ENCODE measurements at places on chromosomes 11 and 22.

DNA sequence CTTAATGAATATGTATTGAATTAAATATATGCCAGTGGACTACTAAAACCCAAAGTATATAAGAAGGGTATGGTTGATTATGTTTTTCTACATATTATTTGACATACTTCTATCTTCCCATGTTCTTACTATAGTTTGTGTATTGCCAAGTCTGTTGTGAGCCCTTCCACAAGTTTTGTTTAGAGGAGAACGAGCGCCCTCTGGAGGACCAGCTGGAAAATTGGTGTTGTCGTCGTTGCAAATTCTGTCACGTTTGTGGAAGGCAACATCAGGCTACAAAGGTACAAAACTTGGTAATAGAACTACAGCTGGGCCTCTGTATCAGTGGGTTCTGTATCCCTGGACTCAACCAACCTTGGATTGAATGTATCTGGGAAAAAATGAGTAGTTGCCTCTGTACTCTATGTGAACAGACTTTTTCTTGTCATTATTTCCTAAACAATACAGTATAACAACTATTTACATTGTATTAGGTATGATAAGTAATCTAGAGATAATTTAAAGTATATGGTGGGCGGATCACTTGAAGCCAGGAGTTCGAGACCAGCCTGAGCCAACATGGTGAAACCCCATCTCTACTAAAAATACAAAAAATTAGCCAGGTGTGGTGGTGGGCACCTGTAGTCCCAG lies 38.7 kb upstream of the TTC36 start:
- H3K4me3 ChIP-seq = no peak overlapping the region
- peak; percentile 86 for DNase-seq
- no peaks in the 10 kb centered on the region for H3K4me1 ChIP-seq
- peaks cover 50% of the 10 kb centered on the region for H3K36me3 ChIP-seq
- no peaks in the 10 kb centered on the region for H3K27me3 ChIP-seq
- peak overlapping the region; percentile 0 for H3K27ac ChIP-seq

DNA sequence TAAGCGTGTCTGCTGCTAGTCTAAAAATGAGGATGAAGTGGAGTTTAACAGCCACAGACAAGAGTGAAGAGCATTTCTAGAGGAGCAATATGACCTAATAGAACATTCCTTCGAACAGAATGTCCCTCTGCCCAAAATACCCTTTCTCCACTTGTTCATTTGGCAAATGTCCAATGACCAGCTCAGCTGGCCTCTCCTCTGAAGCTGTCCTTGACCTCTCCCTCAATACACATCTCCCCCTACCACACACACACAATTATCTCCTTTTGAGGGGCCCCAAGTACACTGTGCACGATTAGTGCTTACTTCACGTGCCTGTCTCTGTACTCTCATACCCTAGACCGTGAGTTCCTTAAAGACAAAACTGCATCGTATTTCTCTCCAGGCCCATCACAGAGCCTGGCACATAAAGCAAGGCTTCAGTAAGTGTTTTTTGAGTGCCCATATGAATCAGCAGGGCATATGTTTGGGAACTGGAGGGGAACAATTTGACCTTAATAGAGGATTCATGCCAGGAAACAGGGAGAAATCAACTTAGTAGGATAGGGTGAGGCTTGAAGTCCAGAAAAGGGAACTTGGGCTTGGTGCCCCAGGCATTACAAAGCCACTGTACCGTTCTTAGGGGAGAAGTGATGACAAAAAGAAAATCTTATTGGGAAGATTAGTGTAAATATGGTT lies 18.1 kb upstream of the NCAM1 start:
- DNase-seq = no peak
- H3K27ac ChIP-seq = no peak overlapping the region
- no peak overlapping the region for H3K4me3 ChIP-seq
- H3K27me3 ChIP-seq = no peaks in the 10 kb centered on the region

DNA sequence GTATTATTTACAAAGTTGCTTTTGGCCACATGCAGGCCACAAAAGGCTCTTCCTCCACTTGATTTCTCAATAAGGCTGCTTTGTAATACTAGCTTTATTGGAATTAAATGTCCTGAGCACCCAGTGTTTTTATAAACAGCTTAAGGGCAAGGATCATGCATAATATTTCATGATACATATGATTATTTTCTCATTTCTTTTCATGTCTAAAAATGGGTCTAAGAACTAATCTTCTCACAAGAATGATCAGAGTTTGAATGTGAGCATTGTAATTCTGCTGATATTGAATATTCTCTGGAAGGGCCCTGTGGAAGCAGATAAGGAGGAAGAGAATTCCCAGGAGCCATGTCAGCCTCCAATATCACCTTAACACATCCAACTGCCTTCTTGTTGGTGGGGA lies at the start of gene OR52K2:
Gene OR52K2, plus strand, starts transcription at position 301 of the 400 bp plus-strand sequence. Its CDS starts 45 bp downstream, at position 346.
- peaks cover 7% of the 10 kb centered on the region for H3K27me3 ChIP-seq
- no peak within 1 kb of the TSS for H3K27ac ChIP-seq
- H3K4me1 ChIP-seq = peaks cover 3% of the 10 kb centered on the region

DNA sequence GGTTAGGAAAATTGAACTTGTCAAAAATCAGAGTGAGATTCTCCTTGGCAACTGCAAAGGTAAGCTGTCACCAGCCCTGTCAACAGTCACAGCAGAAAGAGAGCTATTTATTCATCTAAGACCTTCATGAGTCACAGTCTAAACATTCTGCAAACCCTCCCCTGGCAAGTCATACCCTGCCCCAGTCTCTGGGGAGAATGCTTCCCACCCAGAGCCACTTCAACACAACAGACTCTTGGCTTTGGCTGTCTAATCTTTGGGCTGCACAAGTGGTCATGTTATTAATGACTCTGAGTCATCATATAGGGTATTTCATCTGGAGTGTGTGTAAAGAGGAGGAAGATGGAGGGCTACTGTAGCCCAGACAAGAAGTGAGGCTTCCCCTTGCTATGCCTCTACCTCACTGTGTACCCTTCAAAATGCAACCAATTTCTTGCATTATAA lies 153.4 kb downstream of the CCDC34 start:
- no peak for DNase-seq
- no peak overlapping the region for H3K4me3 ChIP-seq
- no peaks in the 10 kb centered on the region for H3K36me3 ChIP-seq
- no peaks in the 10 kb centered on the region for H3K4me1 ChIP-seq
- no peak overlapping the region for H3K27ac ChIP-seq
- H3K27me3 ChIP-seq = peaks cover 7% of the 10 kb centered on the region

DNA sequence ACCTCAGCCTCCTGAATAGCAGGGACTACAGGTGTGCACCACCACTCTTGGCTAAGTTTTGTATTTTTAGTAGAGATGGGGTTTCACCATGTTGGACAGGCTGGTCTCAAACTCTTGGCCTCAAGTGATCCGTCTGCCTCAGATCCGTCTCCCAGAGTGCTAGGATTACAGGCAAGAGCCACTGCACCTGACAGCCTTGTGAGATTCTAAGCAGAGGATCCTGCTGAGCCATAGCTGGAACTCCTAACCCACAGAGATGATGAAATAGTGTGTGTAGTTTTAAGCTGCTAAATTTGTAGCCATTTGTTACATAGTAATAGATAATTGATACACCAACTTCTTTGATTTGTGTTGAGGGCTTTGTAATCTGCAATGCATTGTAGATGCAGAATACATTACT lies 51.1 kb downstream of the CLMP start:
- DNase-seq = no peak
- no peaks in the 10 kb centered on the region for H3K36me3 ChIP-seq
- H3K4me1 ChIP-seq = no peaks in the 10 kb centered on the region
- H3K27me3 ChIP-seq = peaks cover 10% of the 10 kb centered on the region
- no peak overlapping the region for H3K4me3 ChIP-seq
- H3K27ac ChIP-seq = no peak overlapping the region

DNA sequence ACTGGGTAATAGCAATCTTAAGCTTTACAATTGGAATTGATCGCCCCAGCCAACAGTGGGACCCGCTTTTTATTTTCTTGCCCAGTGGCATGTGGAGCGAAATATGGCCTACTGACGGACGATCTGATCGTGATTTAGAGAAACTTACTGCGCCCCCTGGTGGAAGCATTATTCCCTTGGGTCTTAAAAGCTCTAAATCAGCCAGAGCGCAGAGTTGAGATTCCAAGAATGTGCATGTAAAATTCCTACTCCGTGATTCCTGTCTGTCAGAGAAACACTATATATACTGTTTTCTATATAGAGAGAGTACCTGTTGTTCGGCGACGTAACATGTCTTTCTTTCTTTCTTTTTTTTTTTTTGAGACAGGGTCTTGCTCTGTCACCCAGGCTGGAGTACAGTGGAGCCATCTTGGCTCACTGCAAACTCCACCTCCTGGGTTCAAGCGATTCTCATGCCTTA lies 3.7 kb upstream of the DPF2 start:
- H3K4me3 ChIP-seq = no peak overlapping the region
- DNase-seq = peak; percentile 88
- peaks cover 11% of the 10 kb centered on the region for H3K27me3 ChIP-seq
- H3K36me3 ChIP-seq = peaks cover 2% of the 10 kb centered on the region

- peaks cover 27% of the 10 kb centered on the region for H3K36me3 ChIP-seq
- DNase-seq = peak; percentile 39
Measured at GRCh38 chr11:78228467-78228866, 39.7 kb downstream of the USP35 start.

DNA sequence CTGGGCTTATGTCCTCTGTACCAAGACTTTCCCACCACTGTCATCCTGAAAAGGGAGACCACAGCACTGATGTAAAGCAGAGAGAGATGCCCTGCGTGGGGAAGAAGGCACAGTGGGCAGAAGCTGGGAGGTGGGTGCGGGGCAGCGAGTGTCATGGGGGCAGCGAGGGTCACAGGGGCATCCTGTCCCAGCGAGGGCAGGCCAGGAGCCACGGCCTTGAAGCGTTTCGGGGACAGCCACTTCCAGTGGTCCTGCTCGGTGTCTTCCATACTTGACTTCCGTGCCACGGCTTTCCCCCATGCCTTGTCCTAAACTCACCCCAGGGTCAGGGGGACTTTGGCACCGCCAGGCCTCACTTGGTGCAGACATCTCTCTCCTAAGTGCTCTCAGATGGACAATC lies 1121.3 kb downstream of the TBC1D22A start:
- H3K36me3 ChIP-seq = no peaks in the 10 kb centered on the region
- no peaks in the 10 kb centered on the region for H3K4me1 ChIP-seq
- no peak overlapping the region for H3K27ac ChIP-seq
- no peak for DNase-seq
- no peaks in the 10 kb centered on the region for H3K27me3 ChIP-seq

GRCh38 chr11:36309779-36310178 lies 13.7 kb downstream of the PRR5L start:
- H3K27me3 ChIP-seq = peaks cover 12% of the 10 kb centered on the region
- H3K4me1 ChIP-seq = peaks cover 2% of the 10 kb centered on the region
- no peak for DNase-seq

DNA sequence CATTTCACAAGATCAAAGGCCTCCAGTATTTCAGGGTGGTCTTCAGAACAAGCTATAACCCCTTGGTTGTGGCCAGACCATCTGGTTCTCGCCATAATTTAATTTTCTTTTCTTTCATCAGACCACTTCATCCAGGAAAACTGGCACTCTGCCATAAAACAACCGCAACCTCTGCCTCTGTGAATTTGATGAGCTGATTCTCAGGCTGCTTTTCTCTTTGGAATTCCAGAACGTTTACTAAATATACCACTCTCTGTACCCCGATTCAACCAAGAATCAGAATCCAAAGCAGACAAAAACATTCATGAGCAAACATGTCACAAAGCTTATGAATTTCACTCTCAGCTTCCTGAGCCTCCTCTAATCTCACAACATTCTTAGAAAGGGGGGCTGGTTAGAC lies 331.8 kb upstream of the SYN3 start:
- no peaks in the 10 kb centered on the region for H3K4me1 ChIP-seq
- no peak overlapping the region for H3K27ac ChIP-seq
- H3K4me3 ChIP-seq = no peak overlapping the region

GRCh38 chr11:96761451-96761850 lies 371.6 kb downstream of the JRKL start:
- no peak overlapping the region for H3K27ac ChIP-seq
- no peaks in the 10 kb centered on the region for H3K27me3 ChIP-seq
- H3K4me3 ChIP-seq = no peak overlapping the region
- no peaks in the 10 kb centered on the region for H3K36me3 ChIP-seq
- no peak for DNase-seq
- no peaks in the 10 kb centered on the region for H3K4me1 ChIP-seq

DNA sequence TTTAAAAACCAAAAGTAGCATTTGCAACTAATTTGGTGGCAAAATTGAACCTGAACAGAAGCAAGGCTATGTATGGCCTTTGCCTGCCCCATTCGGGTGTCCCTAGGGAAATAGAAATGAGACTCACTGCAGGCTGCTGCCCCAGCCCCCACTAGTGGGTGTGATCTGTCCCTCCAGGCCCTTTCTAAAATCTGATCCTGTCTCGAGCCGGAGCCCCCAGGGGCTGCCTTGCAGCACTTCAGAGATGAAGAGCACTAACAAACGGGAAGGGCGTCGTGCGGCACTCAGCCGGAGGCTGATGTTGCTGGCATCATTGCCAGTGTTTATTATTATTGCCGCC lies 43.2 kb downstream of the CD82 start:
- DNase-seq = no peak
- H3K27me3 ChIP-seq = no peaks in the 10 kb centered on the region
- H3K4me1 ChIP-seq = peaks cover 73% of the 10 kb centered on the region
- H3K36me3 ChIP-seq = peaks cover 49% of the 10 kb centered on the region

GRCh38 chr11:70078095-70078780 lies at the start of gene ANO1:
ANO1 (plus strand) TSS chr11:70078317; CDS start chr11:70078607, 290 bp downstream.
- H3K4me1 ChIP-seq = no peaks in the 10 kb centered on the region
- no peaks in the 10 kb centered on the region for H3K36me3 ChIP-seq
- no peak for DNase-seq
- H3K27ac ChIP-seq = no peak within 1 kb of the TSS
- H3K4me3 ChIP-seq = no peak within 1 kb of the TSS

DNA sequence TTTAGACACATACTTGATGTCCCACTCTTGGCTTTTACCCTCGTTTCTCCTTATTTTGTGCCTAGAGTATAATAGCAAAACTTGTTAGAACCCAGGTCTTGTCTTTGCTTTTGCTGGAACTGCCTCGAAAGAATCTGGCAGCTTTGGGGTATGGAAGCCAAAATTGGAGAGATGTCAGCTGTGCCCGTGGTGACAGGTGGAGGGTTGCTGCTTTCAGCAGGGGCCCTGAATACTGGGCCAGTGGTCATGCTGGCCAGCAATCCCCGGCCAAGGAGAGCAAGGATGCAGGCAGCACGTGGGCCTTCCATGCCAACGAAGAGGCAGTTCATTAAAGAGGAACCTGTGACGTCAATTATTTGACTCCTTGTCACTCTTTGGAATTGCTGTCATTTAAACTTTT lies 181.1 kb downstream of the HIPK3 start:
- no peaks in the 10 kb centered on the region for H3K36me3 ChIP-seq
- peaks cover 3% of the 10 kb centered on the region for H3K27me3 ChIP-seq
- no peak for DNase-seq

DNA sequence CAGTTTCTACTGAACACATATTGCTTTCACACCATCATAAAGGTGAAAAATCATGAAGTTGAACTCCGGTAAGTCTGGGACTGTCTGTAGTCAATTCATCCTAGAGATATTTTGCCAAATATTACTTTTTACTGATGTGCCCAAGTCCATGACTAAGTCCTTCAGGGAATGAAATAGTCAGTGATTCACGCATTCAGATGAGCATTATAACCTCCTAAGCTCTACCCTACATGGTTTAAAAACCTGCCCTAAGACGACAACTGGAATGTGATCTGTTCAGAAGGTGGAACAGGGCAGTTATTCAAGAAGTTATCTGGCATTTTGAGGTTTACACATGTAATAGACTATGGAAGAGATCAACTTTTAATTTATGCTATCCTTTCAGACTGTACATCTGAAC lies 125.6 kb downstream of the TRPC6 start:
- DNase-seq = no peak
- H3K4me1 ChIP-seq = no peaks in the 10 kb centered on the region
- H3K27me3 ChIP-seq = no peaks in the 10 kb centered on the region
- no peak overlapping the region for H3K4me3 ChIP-seq
- no peak overlapping the region for H3K27ac ChIP-seq

All from activated naive CD4-positive, alpha-beta T cell treated with anti-CD3 and anti-CD28 coated beads, Interleukin-2, amount 10 ng/mL, durations not matched to agents 7 days and 5 days (primary cell).